ENCODE measurements at places on chromosomes 13 and 19. TPM values are rescaled to one million over a fixed set of nuclear protein-coding genes. Genes with fewer than 3 reads are reported as not detected.

The ZNF91 gene
- polyA plus RNA-seq: 62.2 TPM

The OR7D2 gene
- 0.17 TPM for polyA plus RNA-seq

The SIGLECL1 gene
- polyA plus RNA-seq: not detected

The CADM4 gene
- polyA plus RNA-seq: 18.6 TPM

The PRMT1 gene
- polyA plus RNA-seq: 189 TPM

The ZNF93 gene
- 13.7 TPM for polyA plus RNA-seq

The ATP4A gene
- not detected for polyA plus RNA-seq

The SLC7A9 gene
- 1.4 TPM for polyA plus RNA-seq

The KLK15 gene
- polyA plus RNA-seq: not detected

The CEACAM21 gene
- 3.6 TPM for polyA plus RNA-seq

DNA sequence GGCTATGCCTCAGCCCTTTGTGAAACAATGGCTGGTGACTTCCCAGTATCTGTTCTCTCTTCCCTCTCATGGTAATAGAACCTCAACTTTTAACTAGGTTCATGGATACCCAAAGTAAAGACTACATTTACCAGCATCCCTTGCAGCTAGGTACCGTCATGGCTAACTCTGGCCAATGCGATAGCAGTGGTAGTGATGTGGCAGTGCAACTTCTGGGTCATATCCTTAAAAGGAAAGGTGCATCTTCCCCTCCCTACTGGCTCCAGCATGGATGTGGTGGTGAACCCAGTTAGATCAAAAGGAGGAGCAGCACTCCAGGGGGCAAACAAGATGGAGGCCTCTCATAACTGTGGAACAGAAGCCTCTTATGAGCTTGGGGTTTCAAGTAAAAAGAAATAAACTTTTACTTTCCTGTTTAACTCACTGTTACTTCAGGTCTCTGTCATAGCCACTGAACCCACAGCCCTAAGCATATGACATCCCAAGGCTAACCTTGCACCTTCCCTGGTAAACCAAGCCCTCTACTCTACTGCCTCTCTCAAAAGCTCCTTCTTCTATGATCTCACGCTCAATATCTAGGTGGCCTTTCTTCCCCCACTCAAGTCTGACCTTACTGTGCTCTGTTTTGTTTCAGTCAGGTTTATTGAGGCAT lies 104.4 kb downstream of the DOCK9 start:
- no peak for DNase-seq

GRCh38 chr19:14544977-14545715 lies 15.8 kb downstream of the TECR start:
- DNase-seq: no peak

DNA sequence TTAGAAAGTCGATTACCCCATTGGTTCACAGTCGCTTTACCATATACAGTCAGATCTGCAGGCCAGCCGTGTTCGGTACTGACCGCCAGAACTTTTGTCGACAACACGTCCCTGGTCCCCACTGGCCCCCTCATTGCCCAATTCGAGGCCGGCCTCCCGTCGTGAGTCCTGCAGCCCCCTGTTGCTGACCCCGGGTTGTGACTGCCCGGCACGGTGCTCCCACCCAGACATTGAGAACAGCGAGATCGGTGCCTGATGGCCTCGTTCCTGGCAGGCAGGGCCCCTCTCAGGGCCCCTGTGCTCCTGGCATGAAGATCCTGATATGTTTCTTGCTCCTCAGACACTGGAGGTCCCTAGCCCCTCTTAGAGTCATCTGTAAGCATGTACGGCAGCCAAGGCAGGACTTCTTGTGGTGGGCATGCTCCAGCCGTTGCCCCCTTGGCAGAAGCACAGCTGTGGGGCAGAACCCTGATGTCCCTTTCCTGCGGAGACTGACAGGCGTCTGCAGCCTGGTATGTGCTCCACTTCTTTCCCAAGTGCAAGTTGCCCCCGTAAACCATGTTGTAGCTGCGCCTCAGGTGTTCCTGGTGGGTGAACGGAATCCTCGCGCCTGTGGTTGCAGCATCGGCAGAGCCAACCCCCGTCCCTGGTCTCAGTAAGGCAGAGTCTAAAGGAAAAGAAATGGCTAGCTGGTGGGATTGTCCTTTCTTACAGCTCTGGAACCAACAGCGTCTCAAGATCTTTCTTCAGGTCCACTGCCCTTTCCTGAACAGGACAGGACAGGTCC lies 123.2 kb upstream of the SPACA7 start:
- DNase-seq: no peak

DNA sequence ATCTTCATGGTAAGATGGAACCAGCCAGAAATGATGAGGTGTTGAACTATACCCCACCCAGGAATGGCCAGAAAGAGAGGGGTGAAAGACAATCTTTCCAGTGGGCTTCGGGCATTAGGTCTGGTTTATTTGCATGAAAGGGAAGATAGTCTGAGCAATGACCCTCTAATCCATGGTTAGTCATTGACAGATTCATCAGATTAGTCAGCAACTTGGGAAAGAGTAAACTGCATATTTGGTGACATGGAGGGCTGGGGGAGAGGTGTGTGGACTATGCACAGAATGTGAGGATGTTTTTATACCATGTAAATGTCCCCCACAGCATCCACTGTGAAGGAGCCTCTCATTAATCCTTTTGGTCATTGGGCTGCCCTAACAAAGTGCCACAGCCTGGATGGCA lies 30.1 kb upstream of the USP12 start:
- DNase-seq: no peak

DNA sequence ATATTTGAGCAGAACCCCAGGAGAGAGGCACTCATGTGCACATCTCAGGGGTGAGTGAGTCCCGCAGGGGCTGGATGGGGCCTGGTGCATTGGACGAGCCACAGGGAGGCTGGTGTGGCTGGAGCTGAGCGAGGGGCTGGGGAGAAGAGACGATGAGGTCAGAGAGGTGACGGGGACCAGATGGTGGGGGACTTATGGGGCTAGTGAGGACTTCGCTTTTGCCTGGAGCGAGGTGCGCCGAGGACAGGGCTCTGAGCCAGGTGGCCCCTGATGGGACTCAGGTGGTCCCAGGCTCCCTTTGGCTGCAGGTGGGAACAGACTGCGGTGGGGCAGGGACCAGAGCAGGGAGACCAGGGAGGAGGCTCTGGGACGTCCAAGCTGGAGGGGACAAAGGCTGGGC lies 6.9 kb upstream of the FXYD3 start:
- no peak for DNase-seq

GRCh38 chr19:20044663-20045062 lies 5.4 kb upstream of the ZNF682 start:
- no peak for DNase-seq

DNA sequence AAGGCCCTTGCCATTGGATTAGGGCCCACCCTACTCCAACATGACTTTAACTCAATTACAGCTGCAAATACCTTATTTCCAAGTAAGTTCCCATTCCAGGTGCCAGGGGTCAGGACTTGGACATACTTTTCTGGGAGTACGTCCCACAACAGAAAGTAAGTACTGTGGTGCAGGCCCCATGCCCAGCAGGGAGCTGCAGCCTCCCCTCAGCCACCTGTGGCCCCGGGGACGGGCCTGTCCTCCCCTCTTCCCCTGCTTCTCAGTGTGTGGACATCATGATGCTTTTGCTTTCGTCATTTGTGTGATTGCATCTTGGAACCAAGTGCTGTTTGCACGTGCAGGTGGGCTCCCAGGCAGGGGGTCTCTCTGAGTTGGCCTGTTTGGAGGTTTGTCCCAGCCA lies 31.9 kb downstream of the CRTC1 start:
- DNase-seq: no peak

DNA sequence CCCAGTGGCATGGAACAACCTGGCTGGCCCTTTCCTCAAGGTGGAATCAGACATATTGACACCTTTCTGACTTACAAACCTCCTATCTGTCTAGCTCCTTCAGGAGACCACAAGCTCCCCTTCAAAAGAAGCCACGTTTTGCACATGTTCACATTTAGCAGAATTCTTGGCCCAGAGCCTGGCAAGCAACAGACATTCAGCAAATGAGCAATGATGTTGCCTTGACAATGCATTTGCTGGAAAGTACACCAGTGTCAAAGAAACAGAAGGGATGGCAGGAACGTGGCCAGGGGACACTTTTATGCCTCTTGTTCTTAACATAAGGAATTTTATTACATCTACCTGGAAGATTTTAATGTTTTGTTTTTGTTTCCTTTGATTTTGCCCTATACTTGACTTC lies 85.5 kb upstream of the FGF14 start:
- no peak for DNase-seq

GRCh38 chr13:112217431-112217830 lies 150.5 kb downstream of the SOX1 start:
- DNase-seq: no peak

GRCh38 chr13:41402691-41403511 lies 54.4 kb upstream of the RGCC start:
- DNase-seq: no peak

DNA sequence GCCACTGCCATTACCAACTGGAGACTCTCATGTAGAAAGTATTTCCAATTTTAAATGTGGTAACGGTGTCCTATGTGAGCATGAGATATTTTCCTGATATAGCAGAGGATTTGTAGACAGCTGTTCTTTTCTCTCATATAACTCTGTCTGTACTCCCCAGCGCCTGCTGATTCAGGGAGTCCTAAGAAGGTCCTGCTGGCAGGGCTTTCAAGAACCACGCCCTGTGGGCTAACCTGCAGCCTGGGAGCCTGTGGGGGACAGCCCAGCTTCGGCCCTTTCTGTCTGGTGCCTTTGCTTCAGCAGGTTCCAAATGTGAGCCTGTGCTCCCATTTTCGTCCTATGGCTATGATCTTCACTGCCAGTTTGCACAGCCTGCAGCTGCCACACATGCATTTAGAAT lies 316.8 kb downstream of the ATP8A2 start:
- no peak for DNase-seq

- DNase-seq: no peak
These were observed 7.7 kb downstream of the IRF2BP1 start for GRCh38 chr19:45878043-45878794.

DNA sequence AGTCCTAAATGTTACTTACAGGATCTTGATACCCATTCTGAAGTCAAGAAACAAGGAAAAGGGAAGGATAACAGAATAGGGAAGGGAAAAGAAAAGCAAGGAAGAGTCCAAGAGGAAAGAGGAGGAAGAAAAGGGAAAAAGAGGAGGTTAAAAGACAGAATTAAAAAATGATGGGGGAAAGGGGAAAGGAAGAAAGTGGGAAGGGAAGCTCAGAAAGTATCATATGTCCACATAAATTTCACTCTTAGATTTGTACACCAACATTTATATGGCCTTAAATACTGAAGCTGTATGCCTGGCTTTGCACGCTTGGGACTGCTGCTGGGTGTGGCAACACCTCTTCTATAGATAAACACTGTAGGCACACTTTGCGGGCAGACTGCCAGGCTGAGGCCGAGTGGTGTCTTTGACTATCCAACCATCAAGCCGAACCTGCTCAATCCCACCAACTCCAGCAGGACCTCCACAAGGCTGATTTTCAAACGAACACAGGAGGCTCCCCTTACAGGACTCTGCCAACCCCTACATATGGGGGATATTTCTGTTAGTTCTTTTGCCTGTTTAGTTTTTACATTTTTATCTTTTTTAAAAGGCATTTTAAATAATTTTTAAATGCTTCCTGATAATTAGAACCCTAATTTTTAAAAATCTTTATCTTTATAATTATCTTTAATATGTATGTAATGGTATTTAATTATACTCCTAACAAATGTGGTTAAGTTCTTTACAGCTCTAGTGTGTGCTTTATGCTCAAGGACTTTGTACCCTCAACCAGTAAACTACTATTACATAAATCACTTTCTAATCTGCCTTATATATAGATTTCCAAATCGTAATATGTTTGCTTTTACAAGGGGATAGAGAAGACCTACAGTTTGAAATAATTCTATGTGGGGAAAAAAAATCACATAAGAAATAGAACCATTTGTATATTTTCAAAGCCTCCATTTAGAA lies 154.2 kb downstream of the DIAPH3 start:
- DNase-seq: no peak

GRCh38 chr13:73417012-73417615 lies 358.3 kb downstream of the KLF5 start:
- DNase-seq: no peak

DNA sequence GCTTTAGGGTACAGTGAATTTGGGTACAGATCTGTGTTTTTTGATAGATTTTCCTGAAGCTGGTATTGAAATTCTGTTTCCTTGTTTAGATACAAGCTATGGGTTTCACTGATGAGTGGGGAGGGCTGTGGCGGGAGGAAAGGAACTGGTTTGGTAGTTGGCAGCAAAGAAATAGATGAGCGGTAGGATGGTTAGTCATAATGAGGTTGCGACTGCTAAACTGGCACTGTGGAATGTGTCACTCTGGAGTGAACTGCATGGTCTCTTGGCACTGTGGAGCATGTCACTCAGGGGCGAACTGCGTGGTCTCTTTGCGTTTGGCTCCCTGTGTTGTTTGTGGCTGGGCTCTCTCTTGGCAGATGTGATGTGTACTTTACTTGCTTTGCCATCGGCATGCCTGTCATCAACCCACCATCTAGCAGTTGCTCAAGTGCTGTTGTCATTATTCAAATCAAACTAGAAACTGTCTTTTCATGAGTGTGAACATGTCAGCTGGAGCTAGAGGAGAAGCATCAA lies 82.1 kb downstream of the ATP8A2 start:
- DNase-seq: no peak

- no peak for DNase-seq
These were observed 26.2 kb upstream of the HIF3A start for GRCh38 chr19:46270521-46271256.

DNA sequence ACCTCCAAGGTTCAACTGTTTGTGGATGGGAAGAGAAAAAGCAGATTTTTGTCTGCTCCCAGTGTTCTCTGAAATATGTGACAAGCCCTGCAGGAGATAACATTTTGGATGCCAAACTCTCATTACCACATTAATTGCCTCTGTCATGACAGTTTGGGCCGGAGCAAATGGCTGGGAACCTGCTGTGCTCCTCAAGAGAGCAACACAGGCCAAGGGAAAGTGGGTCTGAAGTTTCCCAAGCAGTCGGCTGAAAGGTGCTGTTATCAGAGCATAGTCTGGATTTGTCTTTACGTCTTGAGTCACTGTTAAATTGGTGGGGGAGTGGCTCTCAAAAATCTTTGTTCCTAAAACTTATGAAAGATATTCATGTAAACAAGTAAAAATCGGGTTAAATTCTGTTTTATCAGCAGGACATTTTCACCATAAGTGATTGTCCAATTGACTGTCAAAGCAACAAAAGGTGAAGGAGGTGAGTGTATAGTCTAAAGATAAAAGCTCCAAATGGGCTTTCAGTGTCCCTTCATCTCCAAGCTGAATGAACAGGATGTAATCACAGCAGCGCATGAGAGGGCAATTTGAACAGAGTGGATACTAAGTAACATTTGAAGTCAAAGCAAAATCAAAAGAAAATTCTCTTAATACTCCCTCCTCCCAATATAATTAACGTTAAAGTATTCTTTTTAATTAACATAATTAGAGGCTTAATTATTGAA lies 844.8 kb downstream of the PCDH17 start:
- DNase-seq: no peak

GRCh38 chr13:32638739-32639138 lies 52.5 kb downstream of the PDS5B start:
- DNase-seq: no peak

GRCh38 chr13:85332615-85333014 lies 466.6 kb downstream of the SLITRK6 start:
- no peak for DNase-seq

- DNase-seq: no peak
These were observed 20.5 kb downstream of the ZNF607 start for GRCh38 chr19:37699057-37699456.

- DNase-seq: peak; percentile 42
These were observed 589 bp downstream of the RBM26 start for GRCh38 chr13:79405501-79405830.

- DNase-seq: no peak
These were observed 63.7 kb downstream of the KL start for GRCh38 chr13:33079960-33080359.

Data from right lung (tissue), 10 donors.